CD8-positive, alpha-beta memory T cell (primary cell): ENCODE measurements at places on chromosomes 3 and 15.

GRCh38 chr3:24730173-24730572, 235.5 kb upstream of the THRB start:
- DNase-seq, result no peak

DNA sequence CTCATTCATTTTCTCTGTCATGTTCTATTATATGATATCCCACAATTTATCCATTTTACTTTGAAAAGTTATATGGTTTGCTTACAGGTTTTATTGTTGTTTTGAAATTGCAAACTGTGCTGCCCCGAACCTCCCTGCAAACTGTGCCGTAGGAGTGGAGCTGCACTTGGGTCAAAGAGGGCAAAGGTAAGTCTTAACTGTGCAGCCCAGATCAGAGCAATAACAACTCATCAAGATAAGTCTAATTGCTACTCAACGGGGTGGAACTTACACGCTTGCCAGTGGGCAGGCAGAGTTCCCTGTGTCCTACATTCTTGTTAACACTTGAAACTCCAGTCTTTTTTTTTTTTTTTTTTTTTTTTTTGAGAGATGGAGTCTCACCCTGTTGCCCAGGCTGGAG, 33.2 kb downstream of the ZDHHC19 start:
- no peak for DNase-seq

DNA sequence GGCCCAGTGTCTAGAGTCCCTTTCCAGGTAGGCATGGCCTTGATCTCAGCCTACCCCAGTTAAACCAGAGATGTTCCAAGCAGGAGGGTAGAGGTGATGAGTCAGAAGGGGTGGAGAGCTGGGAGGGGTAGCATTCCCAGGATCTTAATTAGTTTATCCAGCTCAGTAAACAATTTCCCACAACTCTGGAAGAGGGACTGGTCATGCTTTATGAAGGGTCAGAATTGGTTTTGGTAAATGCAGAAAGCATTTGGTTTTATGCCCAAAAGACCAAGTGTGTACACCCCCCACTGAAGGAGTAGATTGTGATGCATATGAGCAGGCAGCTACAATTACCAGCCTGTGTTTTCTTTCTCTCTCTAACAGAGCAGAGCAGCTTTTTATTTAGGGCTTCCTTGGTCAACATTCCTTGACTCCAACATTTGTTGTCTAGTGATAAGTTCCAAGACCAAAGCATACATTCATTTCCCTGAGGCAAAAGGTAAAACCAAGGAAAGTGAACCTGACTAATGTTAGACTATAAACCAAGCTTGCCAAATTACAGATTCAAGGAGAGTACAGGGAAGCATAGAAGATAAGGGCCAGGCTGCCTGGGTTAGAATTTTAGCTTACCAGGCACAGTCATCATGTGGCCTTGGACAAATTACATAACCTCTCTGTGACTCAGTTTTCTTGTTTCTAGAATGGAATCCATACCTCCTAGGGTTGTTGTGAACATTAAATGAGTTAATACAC, 17.6 kb downstream of the EXOSC7 start:
- no peak for DNase-seq

GRCh38 chr15:71458089-71458660, 342.9 kb downstream of the THSD4 start:
- DNase-seq, result no peak

- no peak for DNase-seq
These were observed 252.6 kb upstream of the LYSMD4 start for GRCh38 chr15:99985878-99986277.

DNA sequence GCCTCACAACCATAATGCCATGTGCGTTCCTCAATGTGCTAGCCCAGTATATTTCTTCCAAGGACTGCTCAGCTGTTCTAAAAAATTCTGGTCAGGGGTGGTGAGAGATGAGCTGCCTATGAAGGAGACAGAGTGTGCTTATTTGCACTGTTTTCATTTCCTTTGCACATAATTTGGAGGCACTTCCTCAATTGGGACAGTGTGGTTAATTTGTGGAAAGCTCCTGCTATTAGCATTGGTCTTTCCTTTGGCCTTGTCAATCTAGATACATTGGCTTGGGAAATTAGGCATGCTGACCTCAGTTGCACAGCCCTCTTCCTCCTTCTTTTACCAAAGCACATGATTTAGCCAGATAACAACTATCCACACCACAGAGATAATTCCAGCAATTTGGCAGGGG, 9.4 kb downstream of the FAM81A start:
- no peak for DNase-seq
